ENCODE measurements at places on chromosomes 6 and 20.

DNA sequence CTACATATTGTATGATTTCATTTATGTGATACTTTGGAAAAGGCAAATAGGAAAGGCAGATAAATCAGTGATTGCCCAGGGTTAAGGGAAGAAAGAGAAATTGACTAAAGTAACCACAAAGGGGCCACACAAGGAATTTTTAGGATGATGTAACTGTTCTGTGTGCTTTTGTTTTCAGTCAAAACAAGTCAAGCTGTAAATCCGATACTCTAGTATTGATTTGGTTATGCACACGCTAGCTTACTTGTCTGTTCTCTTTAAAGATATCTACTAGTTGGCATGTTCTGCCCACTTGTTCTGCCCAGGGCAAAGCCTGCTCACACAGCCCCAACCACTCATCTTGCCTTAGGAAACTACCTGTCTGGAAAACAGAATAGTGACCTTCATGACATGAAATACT is 6.4 kb downstream of the FBXL4 start:
- DNase-seq, result no peak

GRCh38 chr6:131954775-131955107 is 3.6 kb upstream of the CCN2 start:
- DNase-seq, result no peak

DNA sequence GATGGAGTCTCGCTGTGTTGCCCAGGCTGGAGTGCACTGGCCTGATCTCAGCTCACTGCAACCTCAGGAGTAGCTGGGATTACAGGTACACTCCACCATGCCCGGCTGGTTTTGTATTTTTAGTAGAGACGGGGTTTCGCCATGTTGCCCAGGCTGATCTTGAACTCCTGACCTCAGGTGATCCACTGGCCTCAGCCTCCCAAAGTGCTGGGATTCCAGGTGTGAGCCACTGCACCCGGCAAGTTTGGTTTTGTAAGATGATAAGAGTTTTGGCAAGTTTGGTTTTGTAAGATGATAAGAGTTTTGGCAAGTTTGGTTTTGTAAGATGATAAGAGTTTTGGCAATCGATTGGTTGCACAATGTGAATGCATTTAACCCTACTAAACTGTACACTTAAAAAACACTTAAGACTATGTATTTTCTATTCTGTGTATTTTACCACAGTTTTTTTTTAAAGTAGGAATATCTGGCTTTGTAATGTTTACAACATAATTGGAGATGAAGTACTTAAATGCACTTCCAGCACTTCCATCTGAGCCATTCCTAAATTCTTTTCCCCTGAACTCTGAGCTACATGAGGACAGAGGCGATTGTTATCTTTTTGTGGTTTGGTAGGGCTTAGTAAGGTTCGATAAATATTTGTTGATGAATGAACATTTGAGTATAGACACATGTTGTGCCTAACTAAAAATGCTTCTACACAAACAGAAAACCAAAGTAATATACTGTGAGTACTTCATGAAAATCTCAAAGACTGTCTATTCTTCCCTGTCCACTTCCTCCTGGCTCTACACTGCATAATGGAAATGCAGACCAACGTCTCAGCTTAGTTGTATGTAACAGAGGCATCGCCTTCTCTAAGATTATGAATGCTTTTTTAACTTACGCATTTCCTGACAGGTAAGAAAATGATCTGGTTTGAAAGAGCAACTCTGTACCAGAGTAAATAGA is 18.8 kb downstream of the SAMHD1 start:
- no peak for DNase-seq

DNA sequence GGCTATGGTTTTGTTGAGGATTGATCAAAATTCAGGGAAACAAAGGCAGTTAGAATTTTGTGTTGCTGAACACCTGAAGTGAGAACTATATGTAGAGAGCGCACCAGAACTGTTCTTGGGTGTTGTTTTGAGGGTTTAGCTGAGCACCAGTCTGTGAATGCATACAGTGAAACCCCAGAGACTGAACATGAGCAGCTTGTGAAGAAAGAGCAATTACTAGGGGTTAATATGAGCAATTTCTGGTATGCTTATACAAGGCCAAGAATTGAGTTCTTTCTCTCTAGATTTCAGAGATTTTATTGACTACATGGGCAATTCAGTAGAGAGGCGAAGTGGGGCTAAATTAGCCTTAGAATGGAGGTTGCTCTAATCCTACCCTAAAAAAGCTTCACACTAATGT is 93.9 kb downstream of the CD2AP start:
- no peak for DNase-seq

DNA sequence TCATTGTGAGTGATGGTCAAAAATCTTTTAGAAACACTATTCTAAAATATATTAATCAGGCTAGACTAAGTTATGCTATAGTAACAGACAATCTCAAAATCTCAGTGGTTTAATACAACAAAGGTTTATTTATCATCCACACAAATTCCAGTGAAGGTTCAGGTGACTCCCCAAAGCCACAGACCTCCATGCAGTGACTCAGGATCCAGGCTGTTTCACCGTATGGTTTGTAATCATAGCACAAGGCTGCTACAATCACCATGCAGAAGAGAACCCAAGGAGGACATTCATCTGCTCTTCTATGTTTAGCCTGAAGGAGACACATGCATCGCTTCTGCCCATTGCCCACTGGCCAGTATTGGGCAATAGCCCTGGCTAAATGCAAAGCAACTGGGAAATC is 46.2 kb downstream of the BFSP1 start:
- no peak for DNase-seq

- DNase-seq, result no peak
Observed at GRCh38 chr6:42041481-42042053, 8.8 kb upstream of the TAF8 start.

DNA sequence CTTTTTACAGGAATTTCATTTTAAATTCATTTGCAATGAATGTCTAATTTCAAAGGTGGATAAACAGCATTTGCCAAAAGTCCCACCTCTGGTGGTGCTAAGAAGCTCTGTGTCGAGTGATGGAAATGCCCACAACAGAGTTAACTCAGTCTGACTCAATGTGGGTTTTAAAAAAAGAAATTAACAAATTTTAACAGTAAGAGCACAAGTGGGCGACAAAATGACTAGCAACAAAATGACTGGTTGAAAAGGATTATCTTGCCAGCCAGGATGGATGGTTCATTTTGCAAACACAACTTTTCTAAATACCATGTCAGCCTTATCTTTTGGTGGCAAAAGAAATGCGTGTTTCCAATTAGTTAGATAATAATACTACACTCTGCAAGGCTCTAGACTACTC is 14.3 kb upstream of the TAGAP start:
- DNase-seq, result no peak

GRCh38 chr20:58755766-58756449 is 63.3 kb downstream of the NPEPL1 start:
- no peak for DNase-seq

DNA sequence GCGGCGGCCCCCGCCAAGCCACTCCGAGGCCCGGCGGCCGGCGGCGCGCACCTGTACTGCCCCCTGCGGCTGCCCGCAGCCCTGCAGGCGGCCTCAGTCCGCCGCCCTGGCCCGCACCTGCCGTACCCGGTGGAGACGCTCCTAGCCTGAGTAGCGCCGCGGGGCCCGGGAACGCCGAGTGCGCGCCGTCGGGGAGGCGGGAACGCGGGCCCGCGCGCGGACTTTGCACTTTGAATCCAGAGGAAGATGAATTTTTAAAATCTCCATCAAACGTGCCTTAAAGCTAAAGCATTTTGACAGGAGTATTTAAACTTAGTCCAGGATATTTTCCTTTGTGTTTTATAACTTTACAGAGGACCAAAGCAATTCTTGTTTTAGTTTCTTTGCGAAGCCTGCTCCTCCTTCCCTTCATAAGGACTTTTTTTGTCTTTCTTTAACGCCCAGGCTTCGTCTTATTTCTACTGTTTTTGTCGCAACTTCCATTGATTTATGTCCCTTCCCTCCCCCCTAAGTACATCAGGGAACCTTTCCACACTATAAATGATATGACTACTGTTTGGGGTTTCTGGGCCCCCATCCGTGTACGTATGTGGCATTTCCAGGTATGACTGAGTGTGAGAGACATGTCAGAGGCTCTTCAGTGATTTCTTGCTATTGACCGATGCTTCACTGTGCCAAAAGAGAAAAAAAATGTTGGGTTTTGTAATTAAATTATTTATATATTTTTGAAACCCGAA is 2.0 kb downstream of the FOXQ1 start:
- DNase-seq, result no peak

All from cerebellar nuclear complex (tissue), 1 donor.